NCI-H446 (cell line): ENCODE measurements at places on chromosomes 2 and 18.
A peak's percentile ranks its signal among the peaks of the same experiment; 100 is the strongest.

- DNase-seq, result no peak
These were observed 206.8 kb upstream of the ERBB4 start for GRCh38 chr2:212745359-212745758.

- no peak for DNase-seq
These were observed 82.7 kb downstream of the AOX1 start for GRCh38 chr2:200668478-200668877.

- DNase-seq, result no peak
These were observed 103.3 kb downstream of the ZNF516 start for GRCh38 chr18:76391746-76392145.

DNA sequence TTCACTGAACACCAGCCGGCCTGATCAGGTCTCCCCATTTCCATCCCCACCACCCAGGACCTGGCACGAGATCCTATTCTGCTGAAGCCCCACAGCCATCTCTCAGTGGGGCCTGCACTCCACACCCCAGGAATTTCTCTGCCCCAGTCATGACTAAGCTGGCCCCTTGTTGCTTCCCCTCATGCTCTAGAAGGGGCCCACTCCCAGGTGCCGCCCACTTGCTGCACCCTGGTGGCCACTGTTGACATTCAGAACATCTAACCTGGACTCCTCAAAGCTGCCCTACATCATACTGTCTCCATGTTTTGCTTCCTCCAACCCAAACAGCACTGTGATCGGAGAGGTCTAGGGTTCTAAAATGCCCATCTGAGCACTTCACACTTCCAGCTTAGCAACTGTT lies 90.7 kb upstream of the KLHL29 start:
- DNase-seq, result no peak

DNA sequence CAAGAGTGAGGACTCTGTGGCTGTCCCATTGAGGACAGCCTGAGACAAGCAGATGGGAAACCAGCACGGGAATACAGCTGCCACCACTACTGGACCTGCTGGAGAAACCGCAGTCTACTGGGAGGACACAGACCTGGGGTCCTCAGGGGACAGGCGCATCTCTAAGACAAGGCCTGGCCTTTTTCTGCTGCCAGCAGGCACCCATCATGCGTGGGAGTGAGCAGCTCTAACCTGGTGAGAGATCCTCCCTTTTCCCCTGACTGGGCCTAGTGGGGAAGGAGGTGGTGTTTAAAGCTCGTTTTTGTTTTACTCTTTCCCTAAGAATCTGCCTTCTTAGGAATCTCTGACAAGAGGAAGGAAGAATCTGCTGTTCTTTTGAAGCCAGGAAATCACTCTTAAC lies 36.6 kb downstream of the CYRIA start:
- no peak for DNase-seq

GRCh38 chr18:32868406-32868805 lies 95.6 kb upstream of the KLHL14 start:
- no peak for DNase-seq

- DNase-seq, result no peak
These were observed 279.0 kb upstream of the STON1 start for GRCh38 chr2:48250943-48251342.

DNA sequence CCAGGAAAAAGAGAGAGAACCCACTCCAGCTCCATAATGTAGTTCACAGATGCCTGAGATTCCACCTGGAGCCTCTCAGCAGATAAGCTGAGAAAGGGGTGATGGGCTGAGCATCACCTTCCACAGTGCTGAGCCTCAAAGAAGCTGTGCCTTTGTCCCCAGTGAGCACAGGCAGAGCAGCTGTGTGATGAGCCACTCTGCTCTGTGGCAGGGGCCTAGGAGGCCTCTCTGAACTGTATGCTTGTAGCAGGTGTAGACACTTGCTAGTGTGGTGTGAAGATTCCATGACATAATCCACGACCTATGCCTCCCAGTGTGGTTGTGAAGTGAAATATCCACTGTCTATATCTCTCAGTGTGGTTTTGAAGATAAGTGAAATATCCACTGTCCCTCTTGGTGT lies 70.4 kb upstream of the MGAT4A start:
- DNase-seq, result no peak

DNA sequence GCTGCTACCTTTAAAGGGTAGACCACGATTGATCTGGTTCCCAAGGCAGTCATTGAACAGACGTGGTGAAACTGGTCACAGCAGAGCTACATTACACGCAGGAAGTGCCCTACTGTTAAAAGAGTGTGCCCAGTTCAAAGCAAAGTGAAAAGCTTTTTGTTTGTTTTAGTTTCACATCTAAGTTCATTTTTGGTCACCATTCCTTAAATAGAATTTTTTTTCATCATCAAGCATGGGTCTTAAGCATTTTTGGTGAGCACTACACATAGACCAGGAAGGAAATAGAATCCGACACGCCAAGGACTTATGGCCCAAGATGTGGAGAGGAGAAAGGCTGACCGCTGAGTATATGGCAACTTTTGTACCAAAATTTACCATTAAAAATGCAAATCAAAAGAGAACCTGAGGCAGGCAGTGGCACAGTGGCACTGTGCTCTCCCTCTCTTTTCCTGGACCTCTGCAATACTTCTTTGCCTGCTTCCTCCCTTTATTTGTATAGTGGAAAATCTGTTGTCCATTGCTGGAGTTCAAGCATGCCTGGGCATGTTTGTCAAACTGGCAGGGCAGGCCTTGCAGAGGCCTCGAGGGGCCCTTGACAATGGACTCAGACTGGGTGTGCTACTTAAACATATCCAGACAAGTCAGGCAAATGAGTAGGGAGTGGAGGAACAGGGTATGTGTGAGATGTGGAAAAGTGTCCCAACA lies 42.6 kb upstream of the HNRNPA3 start:
- peak; percentile 57 for DNase-seq

- DNase-seq, result peak; percentile 45
These were observed 20.9 kb downstream of the MAP4K3 start for GRCh38 chr2:39416140-39416539.
